ENCODE measurements at places on chromosomes 4 and X.
A peak's percentile ranks its signal among the peaks of the same experiment; 100 is the strongest.

DNA sequence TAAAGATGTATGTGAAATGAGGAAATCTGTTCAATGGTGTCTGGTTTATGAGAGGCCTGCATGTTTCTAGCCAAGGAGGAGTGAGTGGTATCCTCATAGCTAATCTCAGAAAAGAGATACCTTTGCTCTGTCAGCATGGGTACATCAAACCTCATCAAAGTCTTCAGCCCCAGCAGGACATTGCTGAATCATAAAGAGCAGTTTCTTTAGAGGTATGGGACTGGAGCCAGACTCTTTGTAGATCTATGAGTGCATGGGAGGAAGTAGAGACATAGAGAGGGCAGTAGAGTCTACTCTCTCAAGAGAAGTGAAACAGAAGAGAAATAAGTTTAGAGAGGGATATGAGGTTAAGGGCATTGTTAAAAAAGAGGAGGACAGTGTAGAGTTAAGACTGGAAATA lies 1950.9 kb downstream of the ARAP2 start:
- H3K4me3 ChIP-seq, result no peak overlapping the region
- DNase-seq, result no peak
- H3K36me3 ChIP-seq, result no peaks in the 10 kb centered on the region
- no peaks in the 10 kb centered on the region for H3K4me1 ChIP-seq

DNA sequence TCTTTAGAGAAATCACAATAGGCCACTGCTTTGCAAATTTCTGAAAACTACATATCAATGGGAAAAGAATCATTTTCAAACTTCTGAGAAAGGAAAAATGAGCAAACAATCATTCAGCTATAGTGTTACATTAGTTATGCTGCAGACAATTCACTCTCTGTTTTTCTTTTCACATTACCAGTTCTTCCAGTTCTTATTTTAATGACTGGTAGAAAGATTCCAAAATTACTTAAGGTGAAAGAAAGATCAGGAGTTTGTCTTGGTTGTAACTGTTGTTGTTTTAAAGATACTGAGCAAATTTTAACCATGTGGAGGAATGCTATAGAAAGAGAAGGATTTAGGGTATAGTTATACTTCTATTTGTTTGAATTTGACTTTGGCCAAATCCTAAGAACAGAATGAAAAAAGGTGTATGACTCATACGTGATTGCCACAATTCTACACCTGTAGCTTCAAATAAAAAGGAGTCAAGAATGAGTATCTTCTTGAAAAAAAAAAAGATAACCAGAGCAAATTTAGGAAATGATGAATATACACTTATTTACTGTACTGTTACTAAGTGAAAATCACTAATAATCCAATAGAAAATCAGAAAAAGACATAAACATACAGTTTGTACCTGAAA lies 21.0 kb upstream of the RASGEF1B start:
- no peak overlapping the region for H3K4me3 ChIP-seq
- no peaks in the 10 kb centered on the region for H3K27me3 ChIP-seq
- H3K36me3 ChIP-seq, result peaks cover 11% of the 10 kb centered on the region
- no peak for DNase-seq

DNA sequence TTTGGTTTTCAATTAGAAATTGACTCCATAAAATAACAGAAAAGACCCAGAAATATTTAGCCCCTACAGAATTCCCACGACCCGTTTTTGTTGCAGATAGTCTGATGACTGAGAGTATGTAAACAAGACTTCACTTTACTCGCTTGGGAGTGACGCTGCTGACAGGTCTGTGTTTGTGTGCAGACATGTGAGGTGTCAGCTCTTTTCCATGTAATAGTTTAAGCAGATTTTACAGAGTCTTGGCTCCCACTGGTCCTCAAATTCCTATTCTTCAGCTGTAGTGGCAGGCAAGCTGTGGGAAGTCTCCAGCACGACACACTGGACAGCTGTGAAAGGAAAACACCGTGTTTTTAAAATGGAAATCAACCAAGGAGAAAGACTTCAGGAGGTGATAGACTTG lies 455.7 kb downstream of the GABRG1 start:
- no peaks in the 10 kb centered on the region for H3K36me3 ChIP-seq
- H3K27me3 ChIP-seq, result no peaks in the 10 kb centered on the region
- H3K4me1 ChIP-seq, result no peaks in the 10 kb centered on the region
- no peak overlapping the region for H3K27ac ChIP-seq

GRCh38 chrX:120562569-120562926 lies 1.8 kb upstream of the CUL4B start:
- H3K27ac ChIP-seq, result peak overlapping the region; percentile 3
- no peaks in the 10 kb centered on the region for H3K36me3 ChIP-seq
- no peak overlapping the region for H3K4me3 ChIP-seq
- no peak for DNase-seq
- peaks cover 12% of the 10 kb centered on the region for H3K4me1 ChIP-seq

GRCh38 chrX:16547644-16548043 lies 102.3 kb upstream of the S100G start:
- peaks cover 6% of the 10 kb centered on the region for H3K27me3 ChIP-seq
- no peak overlapping the region for H3K27ac ChIP-seq
- no peak for DNase-seq
- H3K4me3 ChIP-seq, result no peak overlapping the region
- H3K36me3 ChIP-seq, result peaks cover 2% of the 10 kb centered on the region

- H3K27me3 ChIP-seq, result no peaks in the 10 kb centered on the region
- no peak overlapping the region for H3K27ac ChIP-seq
- no peak overlapping the region for H3K4me3 ChIP-seq
- no peaks in the 10 kb centered on the region for H3K4me1 ChIP-seq
- DNase-seq, result no peak
Observed at GRCh38 chr4:15719506-15719905, 16.6 kb downstream of the BST1 start.

DNA sequence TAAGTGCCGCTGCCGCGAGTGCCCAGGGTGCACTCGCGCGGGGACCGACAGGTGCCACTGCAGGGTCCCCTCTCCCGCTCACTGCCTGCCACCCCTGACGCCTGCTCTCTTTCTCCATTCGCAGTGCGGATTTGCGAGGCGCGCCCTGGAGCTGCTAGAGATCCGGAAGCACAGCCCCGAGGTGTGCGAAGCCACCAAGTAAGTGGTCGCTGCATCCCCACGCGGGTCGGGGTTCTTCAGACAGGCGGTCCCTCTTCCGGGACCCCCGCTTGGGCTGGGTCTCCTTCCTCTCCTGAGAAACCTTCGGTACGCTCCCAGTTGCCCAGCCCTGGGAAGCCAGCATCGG lies 547 bp downstream of the GUCY1A1 start:
- H3K27ac ChIP-seq, result peak overlapping the region; percentile 82
- H3K36me3 ChIP-seq, result no peaks in the 10 kb centered on the region
- peak; percentile 14 for DNase-seq
- peaks cover 38% of the 10 kb centered on the region for H3K27me3 ChIP-seq
- H3K4me3 ChIP-seq, result peak overlapping the region; percentile 93
- H3K4me1 ChIP-seq, result peaks cover 9% of the 10 kb centered on the region

GRCh38 chr4:79381161-79381560 lies 26.9 kb downstream of the GK2 start:
- H3K27me3 ChIP-seq, result no peaks in the 10 kb centered on the region
- H3K4me3 ChIP-seq, result no peak overlapping the region
- no peaks in the 10 kb centered on the region for H3K4me1 ChIP-seq
- no peak overlapping the region for H3K27ac ChIP-seq
